ENCODE measurements at places on chromosomes 4 and X. TPM values are rescaled to one million over a fixed set of nuclear protein-coding genes. Genes with fewer than 3 reads are reported as not detected.

DNA sequence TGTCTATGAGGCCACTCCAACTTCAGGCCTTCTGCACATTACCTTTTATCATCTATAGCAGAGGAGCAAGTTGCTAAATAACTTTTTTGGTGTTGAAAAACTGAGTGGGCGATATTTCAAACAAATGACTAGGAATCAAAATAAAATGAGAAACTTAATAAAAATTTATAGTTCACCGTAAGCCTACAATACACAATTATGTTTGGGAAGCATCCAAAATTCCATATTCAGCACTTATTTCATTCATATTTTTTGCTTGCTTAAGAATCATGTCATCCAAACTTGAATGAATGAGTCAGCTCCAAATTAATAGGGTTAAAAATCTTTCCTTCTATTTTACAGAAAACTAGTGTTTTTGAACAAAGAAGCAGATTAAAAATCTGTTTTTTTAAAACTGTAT lies 119.1 kb downstream of the SH3RF1 start:
- no peak for DNase-seq

VSIG1 gene
- 0.33 TPM for total RNA-seq

- DNase-seq: peak; percentile 41
Observed at GRCh38 chr4:121070696-121071639, 1.4 kb downstream of the NDNF start.

DNA sequence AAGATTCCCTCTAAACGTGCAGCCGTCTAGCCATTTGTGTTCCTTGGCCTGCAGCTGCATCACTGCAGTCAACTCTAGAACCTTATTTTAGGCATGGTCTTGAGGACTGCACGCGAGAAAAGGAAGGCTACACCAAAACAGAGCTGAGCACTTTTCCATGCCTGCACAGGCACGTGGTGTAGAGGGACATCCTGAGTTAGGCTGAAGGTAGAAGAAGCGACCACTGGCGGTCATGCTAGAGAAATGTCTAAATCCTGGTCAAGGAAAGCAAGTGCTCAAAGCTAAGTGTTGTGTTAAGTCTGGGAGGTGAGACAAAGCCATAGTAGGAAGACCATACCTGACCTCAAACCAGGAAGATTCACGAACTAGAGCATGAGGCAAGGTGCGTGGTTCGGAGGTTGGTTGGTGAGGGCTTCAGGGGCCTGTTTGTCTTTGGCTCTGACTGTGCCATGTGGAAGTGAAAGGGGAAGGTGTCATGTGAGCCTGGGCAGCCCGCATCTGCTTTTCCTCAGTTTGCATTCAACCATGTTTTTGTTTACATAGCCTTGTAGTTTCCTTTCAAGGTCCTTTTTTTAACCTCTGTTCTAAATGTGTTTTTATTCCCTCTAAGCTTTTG lies 203.8 kb downstream of the AASDH start:
- no peak for DNase-seq

DNA sequence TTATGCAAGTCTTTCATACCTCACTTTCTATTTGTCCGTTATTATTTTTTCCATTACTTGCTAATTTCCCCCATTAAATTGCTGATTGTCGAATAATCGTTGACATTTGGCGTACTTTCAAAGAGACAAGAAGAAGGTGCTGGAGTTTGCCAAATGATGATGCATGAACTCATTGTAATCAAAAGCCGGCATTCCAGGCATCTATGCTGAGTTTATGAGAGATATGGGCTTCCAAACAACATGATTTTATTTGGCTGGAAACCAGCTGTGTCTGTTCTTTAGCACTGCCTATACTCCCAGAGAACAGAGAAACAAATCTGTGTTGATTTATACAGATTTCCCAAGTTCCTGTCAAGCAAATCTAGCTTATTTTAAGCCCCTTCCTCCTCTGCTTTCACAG lies 80.8 kb upstream of the RPS6KA3 start:
- no peak for DNase-seq

AMTN gene
- total RNA-seq: not detected

FAM149A gene
- 51.4 TPM for total RNA-seq

GLOD5 gene
- not detected for total RNA-seq

GRCh38 chr4:70299643-70300042 lies 35.1 kb upstream of the CABS1 start:
- no peak for DNase-seq

IL2RG gene
- 8.2 TPM for total RNA-seq

TDO2 gene
- total RNA-seq: 0.26 TPM

DNA sequence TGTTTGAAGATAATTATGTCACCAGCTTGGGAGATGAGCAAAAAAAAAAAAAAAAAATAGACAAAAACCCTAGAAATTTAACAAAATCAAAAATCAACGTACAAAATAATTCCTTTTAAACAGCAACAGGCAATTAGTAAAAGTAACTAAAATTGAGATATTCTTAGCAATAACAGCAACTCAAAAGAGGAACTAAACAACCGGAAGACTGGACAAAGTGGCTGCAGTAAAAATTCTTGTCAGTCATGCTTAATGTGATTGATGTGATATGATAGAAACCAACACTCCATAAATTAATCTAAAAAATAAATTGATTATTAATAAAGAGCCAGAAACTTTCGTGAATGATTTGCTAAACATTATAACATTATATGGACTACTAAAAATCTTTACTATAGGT lies 1534.6 kb upstream of the AGA start:
- no peak for DNase-seq

PTCHD1 gene
- total RNA-seq: under 0.01 TPM

DNA sequence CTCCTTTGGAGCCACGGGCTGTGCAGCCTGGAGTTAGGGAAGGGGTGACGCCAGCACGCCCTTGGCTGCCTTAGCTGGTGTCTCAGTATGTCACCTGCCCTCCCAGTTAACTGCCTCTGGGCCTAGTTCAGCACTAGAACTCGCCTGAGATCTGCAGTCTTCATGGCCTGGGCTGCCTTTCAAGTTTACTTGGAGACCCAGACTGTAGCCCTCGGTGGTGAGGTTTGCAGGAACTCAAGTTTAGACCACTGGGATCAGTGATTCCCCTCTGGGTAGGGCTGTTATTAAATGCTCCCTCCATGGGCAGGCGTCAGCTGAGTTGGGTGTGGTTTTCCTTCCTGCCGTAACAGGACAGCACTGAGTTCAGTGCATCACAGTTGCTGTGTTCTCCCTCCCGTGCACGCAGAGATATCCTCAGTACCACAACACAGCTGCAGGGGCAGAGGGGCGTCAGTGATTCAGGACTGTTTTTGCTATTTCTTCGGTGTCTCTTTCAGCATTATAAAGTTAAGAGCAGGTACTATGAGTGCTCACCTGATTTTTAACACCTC lies 30.5 kb downstream of the PLAC8 start:
- no peak for DNase-seq

HAND2 gene
- total RNA-seq: 11.4 TPM

GALNT7 gene
- total RNA-seq: 32.4 TPM

UGT2B17 gene
- not detected for total RNA-seq

UCHL1 gene
- 103 TPM for total RNA-seq

ATP8A1 gene
- 37.4 TPM for total RNA-seq

- DNase-seq: no peak
Observed at GRCh38 chrX:110462957-110463356, 104.3 kb downstream of the RTL9 start.

CT45A2 gene
- total RNA-seq: not detected

DGAT2L6 gene
- not detected for total RNA-seq

- DNase-seq: no peak
Observed at GRCh38 chr4:120544838-120545237, 377.7 kb downstream of the PRDM5 start.

GYG2 gene
- total RNA-seq: 6.0 TPM

PWWP3B gene
- total RNA-seq: 6.0 TPM

- no peak for DNase-seq
Observed at GRCh38 chr4:118085700-118086099, 51.4 kb downstream of the NDST3 start.

GRCh38 chrX:37578045-37578444 lies 6.6 kb downstream of the LANCL3 start:
- no peak for DNase-seq

ANKRD50 gene
- total RNA-seq: 5.6 TPM

- DNase-seq: no peak
Observed at GRCh38 chrX:33204889-33205288, 6.5 kb downstream of the DMD start.

- DNase-seq: no peak
Observed at GRCh38 chr4:148375584-148375983, 66.6 kb downstream of the NR3C2 start.

CDS1 gene
- total RNA-seq: 5.2 TPM

DNA sequence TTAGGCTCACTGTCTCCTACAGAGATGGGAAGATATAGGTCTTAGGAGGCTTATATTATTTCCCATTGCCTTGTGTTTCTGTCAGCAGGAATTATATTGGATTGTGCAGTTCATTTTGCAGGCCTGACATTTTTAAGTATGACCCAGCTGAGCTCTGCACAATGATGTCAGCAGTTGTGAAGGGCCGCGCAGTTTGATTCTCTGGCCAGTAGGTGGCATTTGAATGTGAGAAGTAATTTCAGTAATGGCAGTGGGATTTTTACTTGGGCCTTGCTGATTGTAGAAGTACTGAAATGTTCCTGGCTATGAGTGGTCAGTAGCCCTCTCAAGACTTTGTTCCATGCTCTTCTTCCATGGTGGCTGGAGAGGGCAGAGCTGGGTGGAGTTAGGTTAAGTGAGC lies 247.2 kb upstream of the MTMR8 start:
- DNase-seq: no peak

GPR82 gene
- total RNA-seq: 0.52 TPM

WDFY3 gene
- 36.1 TPM for total RNA-seq

DNA sequence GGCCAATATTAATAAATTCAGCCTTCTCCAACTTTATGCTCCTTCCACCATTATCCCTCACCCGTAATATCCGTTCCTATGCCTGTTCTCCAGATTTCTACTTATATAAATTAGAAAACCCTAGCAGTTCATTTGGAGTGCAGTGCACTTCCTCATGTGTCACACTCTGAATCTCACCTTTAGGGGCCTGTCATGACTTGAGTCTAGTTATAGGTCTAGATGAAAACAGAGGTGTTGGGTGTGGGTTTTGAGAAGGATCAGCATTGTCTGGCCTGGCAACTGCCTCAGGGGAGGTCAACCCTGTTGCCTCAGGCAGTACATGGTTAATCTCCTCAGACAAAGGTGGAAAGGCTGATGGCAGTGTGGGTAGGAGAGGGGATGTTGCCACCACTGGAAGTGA lies 876.8 kb downstream of the FAT4 start:
- DNase-seq: no peak

HELT gene
- not detected for total RNA-seq
